G401 (cell line): ENCODE measurements at places on chromosomes 1 and 21. TPM values are rescaled to one million over a fixed set of nuclear protein-coding genes. Genes with fewer than 3 reads are reported as not detected.

Gene INSRR
- total RNA-seq, result not detected in 2 replicates

Gene NRAS
- total RNA-seq, result 61.4 and 91.2 TPM in 2 replicates

Gene ARHGEF10L
- total RNA-seq, result 16.4 and 19.6 TPM in 2 replicates

Gene FAM72A
- total RNA-seq, result 8.4 and 18.6 TPM in 2 replicates

Gene CLEC20A
- total RNA-seq, result not detected in 2 replicates

Gene KPRP
- total RNA-seq, result not detected in 2 replicates

Gene FALEC
- total RNA-seq, result 2.2 TPM in 1 of 2 replicates, not detected in the other

Gene SYTL1
- total RNA-seq, result 38.2 and 44.0 TPM in 2 replicates

Gene CYYR1
- not detected in 2 replicates for total RNA-seq

Gene GSTM1
- total RNA-seq, result not detected in 2 replicates

Gene TRIM67
- total RNA-seq, result not detected in 2 replicates

Gene FRRS1
- total RNA-seq, result 11.9 and 14.8 TPM in 2 replicates

Gene UTS2
- total RNA-seq, result not detected in 2 replicates

Gene PGBD5
- 1.5 and 3.6 TPM in 2 replicates for total RNA-seq

Gene SLAMF6
- not detected in 2 replicates for total RNA-seq

Gene RNU1-3
- not detected in 2 replicates for total RNA-seq

Gene OLFM3
- total RNA-seq, result not detected in 2 replicates

Gene DVL1
- 66.4 and 70.2 TPM in 2 replicates for total RNA-seq

Gene LCE1B
- not detected in 2 replicates for total RNA-seq

Gene CHTOP
- 42.5 and 66.4 TPM in 2 replicates for total RNA-seq

Gene MAN1C1
- 5.3 and 5.5 TPM in 2 replicates for total RNA-seq

Gene CR1L
- total RNA-seq, result not detected in 2 replicates

Gene GJB3
- not detected in 2 replicates for total RNA-seq

Gene LCE6A
- total RNA-seq, result not detected in 2 replicates
